ENCODE measurements at places on chromosomes 12 and 14.

DNA sequence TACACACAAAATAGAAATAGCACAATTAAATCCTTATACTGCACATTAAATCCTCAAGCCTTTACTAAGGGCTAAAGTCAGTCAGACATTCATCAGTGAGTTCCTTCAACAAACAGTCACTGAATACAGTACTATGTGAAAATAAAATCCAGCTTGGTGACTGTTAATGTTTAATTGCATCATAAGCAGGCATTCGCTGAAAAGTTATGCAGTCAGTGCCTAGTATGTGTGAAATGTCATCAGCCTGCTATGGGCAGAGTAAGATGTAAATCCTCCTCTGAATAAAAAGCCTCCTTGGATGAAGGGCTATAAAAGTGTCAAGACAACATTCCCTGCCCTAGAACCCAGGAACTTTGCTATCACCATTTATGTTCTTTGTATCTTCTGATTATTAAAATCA, 116.4 kb downstream of the PRICKLE1 start:
- no peak for DNase-seq

- DNase-seq: no peak
Observed at GRCh38 chr12:16358878-16359277, 11.4 kb downstream of the MGST1 start.

DNA sequence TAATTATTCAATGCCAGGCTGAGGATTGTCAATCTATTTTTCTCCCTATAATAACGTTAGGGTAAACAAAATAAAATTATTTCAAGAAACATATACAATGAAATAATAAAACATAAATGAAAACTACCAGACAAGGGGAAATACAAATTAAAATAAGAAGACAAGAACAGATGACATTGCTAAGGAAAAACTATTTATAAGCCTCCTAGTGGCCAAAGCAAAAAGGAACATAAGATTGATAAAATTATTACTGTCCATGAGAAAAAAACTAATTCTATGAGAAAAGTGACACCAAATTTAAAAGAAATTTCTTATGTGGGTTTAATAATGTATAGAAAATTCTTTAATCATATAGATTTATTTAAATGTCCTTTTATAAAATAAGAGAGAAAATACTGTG, 294.7 kb downstream of the TTC6 start:
- DNase-seq: no peak

DNA sequence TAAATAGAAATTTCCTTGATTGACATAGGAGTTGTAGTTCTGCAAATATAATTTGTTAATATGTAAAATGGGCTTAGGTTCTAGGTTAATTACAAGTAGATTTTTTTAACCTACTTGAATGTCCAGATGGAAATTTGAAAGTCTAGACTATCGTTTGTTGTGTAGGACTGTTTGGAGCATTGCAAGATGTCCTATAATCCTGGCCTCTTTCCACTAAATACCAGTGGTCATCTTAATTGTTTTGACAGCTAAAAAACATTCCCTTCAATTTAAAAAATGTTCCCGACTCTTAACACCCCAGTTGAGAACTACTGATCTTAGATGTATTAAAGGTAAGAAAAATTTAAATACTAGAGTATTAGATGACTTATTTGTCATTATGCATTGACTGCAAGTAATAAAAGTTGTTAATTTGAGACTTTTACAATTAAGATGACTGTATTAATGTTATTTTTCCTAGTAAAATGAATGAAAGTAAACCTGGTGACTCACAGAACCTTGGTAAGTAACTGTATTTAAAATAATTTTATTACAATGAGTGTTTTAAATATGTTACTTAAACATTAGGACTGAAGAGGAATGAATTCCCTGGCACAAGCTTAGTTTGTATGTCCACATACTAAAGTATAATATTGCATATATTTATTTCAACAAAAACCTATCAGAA, 21.8 kb downstream of the G2E3 start:
- DNase-seq: no peak

- no peak for DNase-seq
Observed at GRCh38 chr14:62661818-62662217, 383.4 kb downstream of the KCNH5 start.

GRCh38 chr12:46493834-46494181, 121.2 kb upstream of the SLC38A2 start:
- DNase-seq: no peak

GRCh38 chr14:23984891-23985602, 3.7 kb upstream of the DHRS4L2 start:
- DNase-seq: no peak

- no peak for DNase-seq
Observed at GRCh38 chr12:99257672-99258071, 389.9 kb upstream of the GARIN6 start.

DNA sequence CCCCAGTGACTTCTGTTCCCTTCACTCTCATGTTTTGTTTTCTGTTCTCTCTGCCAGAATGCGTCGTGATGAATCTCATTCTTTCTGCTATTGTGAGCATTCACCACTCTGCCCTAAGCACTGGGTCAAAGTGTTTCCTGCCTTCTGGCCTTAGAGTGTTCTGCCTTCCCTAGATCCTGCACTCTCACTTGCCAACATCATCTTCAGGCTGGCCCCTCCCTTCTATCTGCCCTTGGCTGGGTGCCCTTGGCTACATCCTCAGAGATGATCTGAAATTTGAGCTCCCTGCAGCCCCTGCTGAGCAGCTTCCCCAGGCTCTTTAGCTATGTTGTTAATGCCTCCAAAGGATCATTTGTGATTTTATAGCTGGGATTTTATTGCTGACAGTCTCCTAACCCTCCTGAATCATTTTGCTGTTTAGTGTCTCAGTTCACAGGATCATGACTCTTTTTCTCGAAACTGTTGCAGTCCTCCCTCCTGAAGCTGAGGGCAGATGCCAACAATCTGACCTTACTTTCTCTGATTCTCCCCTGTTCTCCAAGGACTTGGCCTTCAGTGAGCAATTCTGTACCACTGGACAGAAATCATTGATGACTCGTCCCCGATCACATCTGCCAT, 4.5 kb downstream of the DHRS2 start:
- DNase-seq: no peak
